Stimulated activated CD4-positive, alpha-beta T cell treated with anti-CD3 and anti-CD28 coated beads, Interleukin-1b, Interleukin-23, amount 100 ng/mL, for 1 hour (primary cell): ENCODE measurements at places on chromosomes 7 and 10.
A peak's percentile ranks its signal among the peaks of the same experiment; 100 is the strongest.

- DNase-seq = no peak
Observed at GRCh38 chr10:22500656-22501340, 155.5 kb downstream of the SPAG6 start.

DNA sequence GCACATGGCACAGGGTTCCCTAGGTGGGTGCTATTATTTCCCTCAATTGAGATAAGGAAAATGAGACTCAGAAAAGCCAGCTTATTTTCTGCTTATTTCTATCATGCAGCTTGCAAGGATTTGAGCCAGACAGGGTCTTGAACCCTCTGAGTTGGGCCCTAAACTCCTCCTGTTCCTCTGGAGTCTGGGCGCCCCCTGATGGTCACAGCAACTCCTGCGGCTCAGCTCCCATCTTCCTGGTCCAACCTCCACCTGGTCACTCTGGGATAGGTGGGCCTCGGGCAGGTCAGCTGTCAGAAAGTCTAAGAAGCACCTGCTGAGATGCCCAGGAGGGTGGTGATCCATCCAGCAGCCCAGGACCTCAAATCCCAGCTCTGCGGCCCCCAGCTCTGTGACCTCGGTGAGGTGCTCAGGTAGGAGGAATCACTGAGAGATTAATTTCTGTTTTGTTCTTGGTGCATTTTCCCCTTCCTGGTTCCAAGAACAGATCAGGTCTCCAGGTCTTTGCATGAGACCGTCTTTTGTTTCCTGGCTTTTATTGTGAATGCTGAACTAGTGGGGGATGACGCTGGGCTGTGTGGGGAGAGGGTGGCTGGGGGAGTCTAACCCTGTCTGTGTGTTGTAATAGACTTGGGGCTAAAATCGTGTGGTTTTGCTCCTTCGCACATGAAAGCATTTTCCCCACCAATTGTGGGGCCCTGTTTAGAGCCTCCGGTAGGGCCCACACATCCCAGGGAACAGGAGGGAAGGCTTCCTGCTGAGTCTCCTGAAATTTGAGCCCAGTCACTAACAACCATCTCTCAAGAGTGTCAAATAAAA is 32.8 kb downstream of the TMEM130 start:
- DNase-seq = no peak

- no peak for DNase-seq
Observed at GRCh38 chr10:62264126-62264525, 4.5 kb downstream of the RTKN2 start.

DNA sequence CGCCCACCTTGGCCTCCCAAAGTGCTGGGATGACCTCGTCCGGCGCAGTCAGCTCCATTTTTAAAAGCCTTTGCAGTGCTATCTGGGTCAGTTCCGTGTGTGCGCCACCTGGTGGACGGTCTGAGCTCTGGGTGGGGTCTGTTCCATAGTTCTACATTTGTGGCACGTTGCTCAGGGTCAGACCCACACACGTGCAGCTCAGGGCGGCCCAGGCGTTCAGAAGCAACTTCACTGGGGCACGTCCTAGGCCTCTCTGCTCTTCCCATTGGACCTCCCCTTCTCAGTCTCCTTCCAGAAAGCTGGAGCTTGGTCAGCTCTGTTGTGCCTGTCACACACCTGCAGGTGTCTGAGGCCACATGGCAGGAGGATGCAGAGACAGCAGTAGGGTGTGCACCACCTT is 137.9 kb downstream of the DNAJB6 start:
- no peak for DNase-seq

DNA sequence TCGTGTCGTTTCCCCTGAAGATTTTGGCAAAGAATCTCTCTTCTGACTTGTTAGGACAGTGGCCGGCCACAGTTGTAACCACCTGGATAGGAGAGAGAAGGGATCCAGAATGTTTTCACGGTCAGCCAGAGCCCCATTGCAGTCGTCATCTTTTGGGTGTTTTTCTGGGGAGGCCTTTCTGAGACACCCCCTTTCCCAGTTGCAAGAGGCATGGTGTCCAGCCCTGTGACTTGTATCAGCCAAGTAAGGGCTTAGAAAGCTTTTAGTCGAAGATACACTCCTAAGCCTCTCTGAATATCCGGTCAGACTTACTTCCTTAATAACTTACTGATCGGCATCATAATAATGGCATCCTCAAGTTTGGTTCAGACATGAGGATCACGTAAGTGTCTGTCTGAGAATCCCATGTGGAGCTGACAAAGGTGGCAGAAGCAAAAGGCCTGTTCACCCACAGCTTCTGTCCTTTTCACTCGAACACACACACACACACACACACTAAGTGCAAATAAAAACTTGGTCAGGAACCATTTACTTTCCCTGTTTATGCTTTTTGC is 435.7 kb upstream of the GALNT17 start:
- DNase-seq = no peak

DNA sequence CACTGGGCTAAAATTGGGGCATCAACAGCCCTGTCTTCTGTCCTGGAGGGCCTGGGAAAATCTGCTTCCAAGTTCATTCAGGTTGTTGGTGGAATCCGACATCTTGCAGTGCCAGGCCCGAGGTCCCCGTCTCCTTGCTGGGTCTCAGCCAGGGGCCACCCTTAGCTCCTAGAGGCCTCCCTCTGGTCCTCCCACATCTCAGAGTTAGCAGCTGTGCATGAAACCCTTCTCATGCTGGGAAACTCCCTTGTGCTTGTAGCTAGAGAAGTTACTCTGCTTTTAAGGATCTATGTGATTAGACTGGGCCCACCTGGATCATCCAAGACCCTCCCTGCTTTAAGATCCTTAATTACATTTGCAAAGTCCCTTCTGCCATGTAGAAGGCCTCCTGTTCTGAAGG is 15.3 kb downstream of the HIP1 start:
- no peak for DNase-seq

- DNase-seq = no peak
Observed at GRCh38 chr7:90401989-90402388, 1.3 kb upstream of the CLDN12 start.

- DNase-seq = no peak
Observed at GRCh38 chr7:726854-727103, 280 bp downstream of the DNAAF5 start.

DNA sequence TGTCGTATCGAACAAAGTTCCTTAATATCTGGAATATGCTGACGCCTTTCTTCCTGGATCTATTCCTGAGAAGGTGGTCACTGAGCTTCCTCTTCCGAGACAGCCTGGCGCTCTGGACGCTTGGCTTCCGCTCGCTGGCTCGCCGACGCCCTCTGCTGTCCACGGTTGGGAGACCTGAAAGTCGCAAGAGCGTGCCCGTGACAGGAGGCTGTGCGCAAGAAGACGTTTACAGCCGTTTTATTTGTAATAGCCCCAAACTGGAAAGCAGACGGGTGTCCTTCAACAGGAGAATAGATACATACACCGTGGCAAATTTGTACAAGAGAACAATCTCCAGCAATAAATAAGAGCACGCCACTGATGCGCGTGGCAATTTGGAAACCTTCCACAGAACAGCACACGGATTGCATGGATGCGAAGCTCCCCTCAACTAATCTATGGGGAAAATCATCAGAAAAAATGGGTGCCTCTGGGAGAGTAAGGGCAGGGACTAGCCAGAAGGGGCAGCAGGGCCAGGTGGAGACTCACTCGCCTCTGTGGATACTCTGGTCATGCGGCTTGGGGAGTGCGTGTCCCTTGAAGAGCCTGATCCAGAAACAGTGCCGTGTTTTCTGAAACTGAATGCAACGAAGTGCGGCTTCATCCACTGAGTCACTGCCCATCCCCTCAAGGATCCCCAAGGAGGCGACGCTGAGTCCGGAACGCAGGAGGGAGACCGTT is 41.5 kb upstream of the BNIP3 start:
- DNase-seq = peak; percentile 68

- no peak for DNase-seq
Observed at GRCh38 chr10:113020838-113021237, 70.8 kb downstream of the TCF7L2 start.

- no peak for DNase-seq
Observed at GRCh38 chr10:97575127-97575668, 2.6 kb downstream of the ANKRD2 start.

- no peak for DNase-seq
Observed at GRCh38 chr10:103709341-103709920, 145.9 kb downstream of the SH3PXD2A start.

- no peak for DNase-seq
Observed at GRCh38 chr10:112835944-112836451, 114.0 kb upstream of the TCF7L2 start.

DNA sequence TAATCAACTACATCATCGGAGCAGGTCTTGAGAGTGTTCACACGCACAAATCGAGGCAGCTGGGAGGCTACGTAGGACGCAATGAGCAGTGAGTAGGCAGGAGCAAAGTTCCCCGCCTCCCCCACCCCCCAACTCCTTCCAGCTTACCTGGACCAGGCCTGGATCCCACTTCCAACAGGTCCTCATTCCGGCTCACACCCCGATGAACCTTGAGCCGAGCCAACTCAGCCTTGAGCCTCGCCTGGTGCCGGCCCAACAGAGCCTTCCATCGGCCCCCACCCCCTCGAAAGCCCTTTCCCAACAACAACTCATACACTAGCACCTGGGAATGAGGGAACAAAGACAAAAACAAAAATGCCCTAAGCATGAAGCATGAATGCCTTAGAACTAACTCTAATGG is 1.2 kb downstream of the NSUN5 start:
- DNase-seq = no peak

DNA sequence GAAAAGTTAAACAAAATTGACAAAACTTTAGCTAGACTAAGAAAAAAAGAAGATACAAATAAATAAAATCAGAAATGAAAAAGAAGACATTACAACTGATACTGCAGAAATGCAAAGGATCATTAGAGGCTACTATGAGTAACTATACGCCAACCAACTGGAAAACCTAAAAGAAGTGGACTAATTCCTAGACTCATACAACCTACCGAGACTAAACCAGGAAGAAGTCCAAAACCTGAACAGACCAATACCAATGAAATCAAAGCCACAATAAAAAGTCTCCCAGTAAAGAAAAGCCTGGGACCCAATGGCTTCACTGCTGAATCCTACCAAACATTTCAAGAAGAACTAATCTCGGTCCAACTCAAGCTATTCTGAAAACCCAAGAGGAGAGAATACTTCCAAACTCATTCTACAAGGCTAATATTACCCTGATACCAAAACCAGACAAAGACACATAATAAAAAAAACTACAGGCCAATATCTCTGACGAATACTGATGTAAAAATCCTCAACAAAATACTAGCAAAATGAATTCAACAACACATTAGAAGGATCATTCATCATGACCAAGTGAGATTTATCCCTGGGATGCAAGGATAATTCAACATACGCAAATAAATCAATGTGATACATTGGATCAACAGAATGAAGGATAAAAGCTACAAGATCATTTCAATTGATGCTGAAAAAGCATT is 20.3 kb downstream of the ELAPOR2 start:
- DNase-seq = no peak

DNA sequence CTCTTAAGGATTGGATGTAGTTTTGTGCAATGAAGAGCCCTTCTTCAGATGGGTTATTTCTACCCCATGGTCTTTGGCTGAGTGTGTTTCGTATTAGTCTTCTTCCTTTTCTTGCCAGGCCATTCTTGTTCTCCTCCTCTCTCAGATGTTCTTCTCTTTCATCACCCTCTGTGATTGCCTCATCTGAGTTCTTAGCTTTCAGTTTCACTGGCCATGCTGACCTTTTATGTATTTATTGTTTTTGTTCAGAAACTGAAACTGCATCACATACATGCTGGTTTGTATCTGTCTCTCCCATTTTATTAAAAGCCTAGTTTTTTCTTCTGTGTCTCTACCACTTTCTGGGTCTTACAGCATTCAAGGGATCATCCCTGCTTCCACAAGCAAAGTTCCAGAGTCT is 21.7 kb upstream of the PCGF5 start:
- no peak for DNase-seq

- no peak for DNase-seq
Observed at GRCh38 chr7:95766657-95767056, 5.7 kb upstream of the DYNC1I1 start.

DNA sequence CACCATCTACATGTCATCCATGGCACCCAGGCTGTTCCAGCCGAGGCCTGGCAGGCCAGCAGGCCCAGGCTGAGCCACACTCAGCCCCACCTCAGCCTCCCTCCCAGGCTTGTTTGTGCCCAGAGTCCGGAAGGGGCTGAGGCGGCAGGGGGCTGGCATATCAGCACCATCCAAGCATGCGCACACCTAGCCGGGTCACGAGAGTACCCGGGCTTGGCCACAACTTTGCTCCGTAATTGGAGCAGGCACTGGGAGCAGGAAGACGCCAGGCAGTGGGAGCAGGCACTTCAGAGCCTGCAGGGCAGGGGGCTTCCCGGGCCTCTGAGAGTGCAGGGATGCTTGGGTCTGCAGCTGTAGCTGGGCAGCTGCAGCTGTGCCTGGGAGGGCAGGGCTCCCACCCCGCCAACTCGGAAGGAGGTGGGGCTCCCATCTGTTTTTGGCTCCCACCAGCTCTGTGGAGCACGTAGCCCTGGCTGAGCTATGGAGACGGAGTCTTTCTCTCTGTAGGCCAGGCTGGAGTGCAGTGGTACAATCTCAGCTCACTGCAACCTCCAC is 15.2 kb upstream of the TSPAN15 start:
- no peak for DNase-seq

DNA sequence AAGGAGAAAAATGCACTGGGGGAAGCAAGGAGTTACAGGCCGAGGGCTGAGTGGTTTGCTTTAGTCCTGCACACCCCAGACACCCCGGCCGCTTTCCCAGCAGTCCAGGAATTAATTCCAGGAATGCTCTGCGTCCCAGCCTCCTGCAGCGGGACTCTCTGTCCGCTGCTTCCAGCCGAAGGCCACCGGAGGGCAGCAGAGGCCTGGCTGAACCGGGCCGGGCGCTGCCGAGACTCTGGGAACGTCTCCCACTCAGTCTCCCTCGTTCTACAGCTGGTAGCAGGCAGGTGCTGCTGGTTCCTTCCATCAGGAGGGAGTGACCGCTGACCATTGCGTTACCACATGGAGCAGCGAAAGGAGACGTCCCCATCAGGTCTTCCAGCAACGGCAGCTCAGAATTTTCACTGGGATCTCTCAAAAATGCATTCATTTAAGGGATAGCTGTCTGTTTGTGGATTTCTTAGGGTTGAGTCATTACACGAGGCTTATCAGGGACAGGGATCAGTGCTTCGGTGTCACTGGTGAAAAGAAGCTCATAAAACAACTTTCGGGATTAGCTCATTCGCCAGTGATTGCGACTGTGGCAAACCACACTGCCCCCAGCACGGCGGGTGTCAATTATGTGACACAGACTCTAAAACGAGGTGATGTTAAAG is 24.9 kb upstream of the PITRM1 start:
- peak; percentile 24 for DNase-seq

DNA sequence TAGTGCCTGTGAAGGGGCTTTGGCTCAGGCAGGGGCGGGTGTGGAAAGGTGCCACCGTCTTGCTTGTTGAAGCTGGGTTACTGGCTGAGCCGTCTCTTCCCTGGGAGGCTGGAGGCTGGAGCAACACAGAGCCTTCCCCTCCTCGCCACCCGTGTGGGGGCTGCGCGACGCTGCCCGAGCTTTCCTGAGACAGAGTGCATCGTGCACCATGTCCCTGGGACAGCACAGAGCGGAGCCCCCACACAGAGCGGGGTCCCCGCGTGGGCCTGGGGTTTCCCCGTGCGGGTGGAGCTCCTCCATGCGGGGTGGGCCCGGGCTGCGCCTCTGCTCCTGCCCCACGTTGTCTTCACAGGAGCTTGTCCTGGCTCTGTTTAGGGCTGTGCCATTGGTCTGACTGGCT is 69.9 kb downstream of the INPP5A start:
- DNase-seq = no peak
